COR-L47 (cell line): ENCODE measurements at places on chromosomes 3 and 15.

GRCh38 chr3:166630190-166630589 lies 749.9 kb downstream of the ZBBX start:
- DNase-seq, result no peak

DNA sequence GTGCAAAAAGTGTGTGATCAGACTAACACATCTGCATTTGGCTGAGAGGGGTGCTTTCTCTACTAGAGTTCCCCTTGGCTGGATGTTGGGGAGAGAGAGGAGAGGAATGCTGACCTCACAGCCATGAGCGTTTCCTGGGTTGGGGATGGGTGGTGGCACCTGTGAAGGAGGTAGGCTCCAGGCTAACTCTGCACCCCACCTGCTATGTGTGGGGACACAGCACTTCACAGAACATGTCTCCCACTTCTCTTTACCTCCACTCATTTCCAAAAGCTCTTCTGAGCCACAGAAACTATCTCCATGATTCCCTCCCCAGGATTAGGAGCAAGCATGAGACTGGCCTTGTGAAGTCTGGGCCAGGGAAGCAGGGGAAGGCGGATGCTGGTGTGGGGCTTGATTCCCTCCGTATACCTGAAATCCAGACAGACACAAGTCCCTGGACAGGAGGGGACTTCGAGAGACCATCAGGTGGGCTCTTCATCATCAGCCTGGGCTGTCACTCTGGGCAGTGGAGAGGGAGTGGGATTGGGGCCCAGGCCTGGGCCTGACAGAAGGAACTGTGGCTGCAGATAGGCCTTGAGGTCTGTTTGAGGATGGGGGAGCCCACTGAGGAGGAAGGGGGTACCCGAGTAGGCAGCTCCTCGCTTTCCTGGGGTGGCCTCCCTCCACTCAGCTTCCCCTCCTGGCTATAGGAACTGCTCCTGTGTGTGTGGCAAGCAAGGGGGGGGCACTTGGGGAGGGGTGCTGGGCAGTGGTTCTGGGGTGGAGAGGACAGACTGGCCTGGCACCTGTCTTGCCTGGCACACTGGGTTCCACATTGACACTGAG lies 40.7 kb downstream of the FEM1B start:
- DNase-seq, result no peak

- peak; percentile 61 for DNase-seq
These were observed 33.5 kb upstream of the ACAD9 start for GRCh38 chr3:128845778-128846485.

DNA sequence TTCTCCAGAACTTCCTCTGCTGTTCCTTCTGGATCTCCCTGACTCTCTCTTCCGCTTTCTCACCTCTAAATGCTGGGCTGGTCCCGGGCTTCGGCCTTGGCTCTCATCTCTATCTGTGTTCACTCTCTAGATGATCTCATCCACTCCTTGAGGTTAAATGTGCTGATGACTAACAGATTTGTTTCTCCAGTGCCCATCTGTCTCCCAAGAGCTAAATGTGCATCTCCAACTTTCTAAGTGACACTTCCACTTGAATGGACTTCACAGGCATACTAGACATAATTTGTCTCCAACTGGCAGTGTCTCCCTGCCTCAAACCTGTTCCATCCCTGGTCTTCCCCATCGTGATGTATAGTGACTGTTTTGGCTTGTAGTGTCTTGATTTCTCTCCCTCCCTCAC lies 95.3 kb downstream of the ITPR1 start:
- no peak for DNase-seq

DNA sequence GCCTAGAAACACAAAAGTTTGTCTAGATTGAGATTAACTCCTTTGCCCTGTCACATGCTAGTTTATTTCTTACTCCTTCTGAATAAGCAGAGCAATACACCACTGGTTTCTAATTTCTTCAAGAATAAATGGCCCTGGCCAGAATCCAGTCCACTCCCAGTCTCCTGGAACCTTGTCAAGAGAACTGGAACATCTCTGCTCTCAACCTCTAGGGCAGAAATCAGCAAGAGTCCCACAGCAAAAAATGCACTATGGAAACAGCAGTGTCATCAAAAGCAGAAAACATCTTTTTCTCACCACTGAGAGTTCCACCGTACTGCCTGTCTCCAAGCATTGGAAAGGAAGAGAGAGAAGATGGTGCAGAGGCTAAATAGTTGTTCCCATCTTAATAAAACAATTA lies 35.9 kb upstream of the PPP2R3A start:
- no peak for DNase-seq

- no peak for DNase-seq
These were observed 109.2 kb downstream of the EPHB1 start for GRCh38 chr3:134904241-134904771.
